ENCODE measurements at places on chromosomes 16 and 17.

DNA sequence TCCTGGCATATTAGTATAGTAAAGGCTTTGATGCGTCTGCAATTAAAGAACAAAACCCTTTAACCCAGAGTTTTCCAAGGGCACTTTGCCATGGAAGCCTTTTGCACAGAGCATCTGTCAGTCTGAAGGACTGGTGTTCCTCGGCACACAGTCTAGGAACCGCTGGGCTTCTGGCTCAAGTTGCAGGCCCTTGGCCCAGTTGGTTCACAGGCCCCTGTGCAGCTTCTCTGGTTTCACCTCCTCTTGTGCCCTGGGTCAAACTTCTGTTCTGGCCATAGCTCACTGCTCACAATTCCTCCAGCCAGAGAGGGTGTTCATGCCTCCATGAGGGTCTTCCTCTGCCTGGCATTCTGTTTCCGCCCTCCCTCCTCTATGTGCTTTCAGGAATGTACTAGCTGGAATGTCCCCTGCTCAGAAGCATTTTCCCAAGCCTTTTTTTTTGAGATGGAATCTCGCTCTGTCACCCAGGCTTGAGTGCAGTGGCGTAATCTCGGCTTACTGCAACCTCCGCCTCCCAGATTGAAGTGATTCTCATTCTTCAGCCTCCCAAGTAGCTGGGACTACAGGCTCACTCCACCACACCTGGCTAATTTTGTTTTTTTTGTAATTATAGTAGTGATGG, 34.5 kb upstream of the TEX2 start:
- DNase-seq, result no peak

DNA sequence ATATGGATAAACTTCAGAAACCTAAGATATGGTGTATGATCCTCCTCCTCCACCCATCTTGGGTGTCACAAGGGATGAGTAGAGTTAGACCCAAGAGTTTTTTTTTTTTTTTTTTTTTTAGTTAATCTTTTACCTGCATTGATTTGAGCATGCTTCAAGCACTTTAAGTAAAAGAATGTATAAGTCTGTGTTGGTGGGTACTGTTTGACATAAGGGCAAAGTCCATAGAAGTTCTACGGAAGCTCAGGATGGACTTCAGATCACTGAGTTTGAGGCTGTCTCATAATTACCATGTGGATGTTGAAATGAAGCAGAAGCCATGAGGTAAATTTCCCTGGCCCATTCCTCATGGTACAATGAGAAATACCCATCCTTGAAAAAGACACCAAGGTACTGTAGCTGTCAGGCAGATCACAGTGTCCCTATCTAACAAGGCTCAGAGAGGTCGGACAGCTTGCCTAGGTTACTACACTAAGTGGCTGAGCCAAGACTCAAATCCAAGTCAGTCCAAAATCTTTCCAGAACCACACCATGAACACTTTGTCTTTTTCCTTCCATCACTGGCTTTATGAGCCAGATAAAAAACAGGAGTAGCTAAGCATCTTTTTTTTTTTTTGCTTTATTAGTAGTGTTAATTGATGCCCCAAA, 962.8 kb downstream of the CDH11 start:
- no peak for DNase-seq

- DNase-seq, result no peak
Measured at GRCh38 chr17:39651923-39652586, 13.1 kb upstream of the TCAP start.

DNA sequence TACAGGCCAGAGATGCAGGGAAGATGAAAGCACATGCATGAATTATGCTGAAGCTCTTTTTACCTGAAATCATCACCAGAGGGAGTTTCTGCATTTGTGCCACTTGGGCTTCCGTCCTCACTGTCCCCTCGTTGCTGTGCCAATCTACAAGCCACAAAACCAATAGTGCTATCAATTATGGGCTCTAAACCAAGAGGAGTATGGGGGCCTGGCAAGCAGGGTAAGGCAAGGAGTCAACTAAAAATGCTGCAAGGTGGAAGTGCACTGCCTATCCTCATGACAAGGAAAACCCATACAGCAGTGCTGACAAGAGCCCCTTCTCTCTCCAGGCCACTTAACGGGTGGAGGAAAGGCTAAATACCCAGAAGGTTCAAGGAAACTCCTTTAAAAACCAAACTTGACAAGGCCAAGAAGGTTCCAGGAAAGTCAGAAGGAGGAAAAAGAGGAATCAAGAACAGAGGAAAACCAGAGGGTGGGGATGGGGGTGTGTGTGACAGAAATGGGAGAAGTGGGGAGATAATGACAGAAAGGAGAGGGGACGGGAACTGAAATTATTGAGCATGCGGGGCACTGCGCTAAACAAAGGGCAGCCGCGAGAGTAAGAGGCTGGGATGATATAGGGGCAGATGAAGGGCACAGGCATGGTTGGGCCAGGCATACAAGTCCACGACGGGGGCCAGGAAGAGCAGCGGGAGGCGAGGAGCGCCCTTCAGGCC, 674 bp downstream of the C17orf75 start:
- peak; percentile 53 for DNase-seq

- DNase-seq, result no peak
Measured at GRCh38 chr17:63338272-63338671, 107.8 kb downstream of the CYB561 start.

DNA sequence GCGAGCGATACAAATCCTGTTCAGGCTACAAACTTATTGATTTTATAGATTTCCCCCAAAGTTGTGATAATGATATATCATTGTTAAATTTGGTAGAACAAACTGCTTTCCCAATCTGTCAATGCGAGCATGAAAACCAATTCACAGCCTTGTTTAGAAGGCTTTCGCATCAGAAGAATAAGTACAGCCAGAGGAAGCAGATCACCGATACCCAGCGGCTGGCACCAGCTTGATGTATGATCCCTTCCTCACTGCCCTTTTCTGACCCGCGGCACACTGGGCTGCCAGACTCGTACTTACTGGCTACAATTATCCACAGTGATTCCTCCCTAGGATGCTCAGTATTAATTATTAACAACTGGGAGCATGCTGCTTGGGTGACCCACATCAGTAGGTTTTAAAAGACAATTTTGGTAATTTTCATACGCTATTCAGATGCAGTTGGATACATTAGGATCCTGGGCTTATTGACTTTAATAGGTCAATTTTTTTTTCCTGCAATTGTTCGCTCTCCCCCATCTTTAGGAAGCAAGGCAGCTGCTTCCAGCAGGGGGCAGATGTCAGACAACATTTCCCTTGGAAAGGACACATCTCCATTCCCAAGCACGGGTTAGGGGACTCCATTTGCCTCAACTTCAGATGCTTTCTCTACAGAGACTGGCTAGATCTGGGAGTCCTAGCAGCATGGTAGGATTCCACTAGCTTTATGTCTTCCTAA, 582.7 kb upstream of the PSMD7 start:
- DNase-seq, result peak; percentile 46

- DNase-seq, result no peak
Measured at GRCh38 chr16:71628810-71629209, 2.8 kb downstream of the MARVELD3 start.

DNA sequence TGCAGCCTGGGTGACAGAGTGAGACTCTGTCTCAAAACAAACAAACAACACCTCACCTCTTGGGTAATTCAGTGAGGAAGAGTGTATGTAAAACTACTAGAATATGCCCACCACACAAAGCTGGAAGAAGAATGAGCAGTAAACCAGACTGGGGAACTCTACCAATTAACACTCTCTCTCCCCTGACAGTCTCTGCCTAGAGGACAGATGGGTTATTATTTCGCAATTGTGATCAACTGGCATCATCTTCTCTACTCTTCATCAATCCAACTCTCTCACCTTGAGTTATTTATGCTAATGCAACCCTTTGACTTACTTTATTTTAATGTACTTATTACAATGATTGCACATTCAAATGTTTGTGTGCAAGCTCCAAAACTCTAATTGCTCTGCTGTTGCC, 205.6 kb downstream of the XYLT1 start:
- no peak for DNase-seq

DNA sequence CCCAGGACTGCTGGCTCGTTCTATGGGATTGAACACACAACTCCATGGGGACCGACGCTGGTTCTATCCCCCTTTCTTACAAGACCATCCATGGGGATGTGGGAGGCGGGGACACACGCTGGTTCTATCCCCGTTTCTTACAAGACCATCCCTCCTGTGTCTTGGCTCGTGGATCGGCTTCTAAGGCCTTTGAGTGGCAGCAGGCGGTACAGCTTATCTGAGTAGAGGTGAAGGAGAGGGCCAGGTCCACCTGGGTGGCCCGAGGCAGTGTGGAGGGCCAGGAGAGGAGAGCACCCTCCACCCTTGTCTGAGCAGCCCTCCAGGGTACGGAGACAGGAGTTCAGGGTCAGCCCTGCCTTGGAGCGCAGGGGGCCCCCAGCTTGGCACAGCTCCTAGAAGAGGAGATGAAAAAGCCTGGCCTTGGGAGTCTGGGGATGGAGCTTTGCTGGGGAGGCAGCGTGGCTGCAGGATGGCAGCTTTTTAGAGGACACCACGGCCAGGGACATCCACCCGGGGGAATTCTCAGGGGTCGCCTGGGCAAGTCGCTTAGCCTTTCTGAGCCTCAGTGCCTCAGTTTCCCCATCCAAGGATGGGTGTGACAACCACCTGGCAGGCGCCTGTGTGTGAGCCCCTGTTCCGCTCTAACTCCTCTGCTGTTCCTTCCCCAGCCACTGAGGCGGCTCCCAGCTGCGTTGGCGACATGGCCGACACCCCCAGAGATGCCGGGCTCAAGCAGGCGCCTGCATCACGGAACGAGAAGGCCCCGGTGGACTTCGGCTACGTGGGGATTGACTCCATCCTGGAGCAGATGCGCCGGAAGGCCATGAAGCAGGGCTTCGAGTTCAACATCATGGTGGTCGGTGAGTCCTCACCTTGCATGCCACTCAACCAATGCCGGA, 341.0 kb downstream of the SEC14L1 start:
- no peak for DNase-seq

GRCh38 chr17:78645421-78646295, 68.5 kb upstream of the DNAH17 start:
- DNase-seq, result peak; percentile 28

DNA sequence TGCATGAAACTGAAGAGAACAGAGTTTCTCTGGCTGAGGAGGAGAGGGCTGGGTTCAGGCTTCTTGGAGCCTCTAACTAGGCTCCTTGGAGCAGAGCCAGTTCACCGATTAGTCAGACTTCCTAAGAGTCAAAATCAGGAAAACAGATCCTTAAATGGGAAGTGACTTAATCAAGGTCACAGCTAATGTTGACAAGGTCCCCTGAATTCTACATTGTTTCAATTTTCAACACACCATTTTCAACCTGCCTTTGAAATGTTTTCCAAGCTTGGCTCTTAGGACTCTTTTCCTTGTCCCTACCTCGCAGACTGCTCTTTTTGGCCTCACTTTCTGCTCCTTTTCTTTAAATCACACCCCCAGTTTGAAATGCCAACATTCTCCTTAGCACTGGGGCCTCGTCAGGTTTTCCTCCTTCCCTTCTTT, 16.3 kb downstream of the MYL4 start:
- no peak for DNase-seq

GRCh38 chr17:27546624-27547300, 84.2 kb upstream of the LGALS9 start:
- DNase-seq, result no peak

DNA sequence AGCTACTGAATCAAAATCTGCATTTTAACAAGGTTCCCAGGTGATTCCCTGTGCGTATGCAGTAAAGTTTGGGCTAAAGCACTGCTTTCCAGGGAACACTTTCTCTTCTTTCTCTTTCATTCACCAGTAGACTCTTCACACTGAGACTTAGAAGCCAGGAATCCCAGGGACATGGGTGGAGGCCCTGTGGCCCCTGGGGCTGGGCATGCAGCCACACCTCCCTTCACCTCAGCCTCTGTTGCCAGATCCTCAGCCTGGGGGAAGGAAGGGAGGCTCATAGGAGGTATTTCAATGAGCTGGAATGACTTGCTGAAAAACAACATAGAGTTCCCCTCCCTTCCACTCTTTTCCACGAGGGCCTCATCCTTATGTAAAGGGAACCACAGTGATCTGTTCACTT, 1.2 kb downstream of the G6PC3 start:
- no peak for DNase-seq

GRCh38 chr16:27191352-27191924, 11.9 kb upstream of the KDM8 start:
- DNase-seq, result no peak

- DNase-seq, result no peak
Measured at GRCh38 chr16:1146409-1146808, 6.5 kb upstream of the CACNA1H start.

DNA sequence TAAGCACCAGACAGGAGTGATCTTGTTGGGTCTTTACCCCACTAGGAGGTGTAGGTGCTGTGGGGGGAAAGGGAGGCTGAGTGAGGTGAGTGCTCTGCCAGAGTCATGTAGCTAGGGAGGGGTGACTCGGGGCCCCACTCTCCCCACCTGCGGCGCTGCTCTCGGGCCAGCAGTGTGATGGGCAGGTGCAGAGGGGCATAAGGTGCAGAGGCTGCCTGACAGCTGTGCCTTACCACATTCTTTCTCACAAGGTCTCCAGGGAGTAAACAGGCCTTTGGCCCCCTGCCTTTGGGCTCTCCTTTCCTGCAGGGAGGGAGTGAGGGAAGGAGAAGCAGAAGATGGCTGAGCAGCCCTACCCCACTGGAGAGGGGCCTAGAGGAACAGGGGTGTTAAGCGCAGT, 4.5 kb upstream of the CNP start:
- no peak for DNase-seq

GRCh38 chr16:27364493-27365141, 37.4 kb upstream of the IL21R start:
- no peak for DNase-seq

DNA sequence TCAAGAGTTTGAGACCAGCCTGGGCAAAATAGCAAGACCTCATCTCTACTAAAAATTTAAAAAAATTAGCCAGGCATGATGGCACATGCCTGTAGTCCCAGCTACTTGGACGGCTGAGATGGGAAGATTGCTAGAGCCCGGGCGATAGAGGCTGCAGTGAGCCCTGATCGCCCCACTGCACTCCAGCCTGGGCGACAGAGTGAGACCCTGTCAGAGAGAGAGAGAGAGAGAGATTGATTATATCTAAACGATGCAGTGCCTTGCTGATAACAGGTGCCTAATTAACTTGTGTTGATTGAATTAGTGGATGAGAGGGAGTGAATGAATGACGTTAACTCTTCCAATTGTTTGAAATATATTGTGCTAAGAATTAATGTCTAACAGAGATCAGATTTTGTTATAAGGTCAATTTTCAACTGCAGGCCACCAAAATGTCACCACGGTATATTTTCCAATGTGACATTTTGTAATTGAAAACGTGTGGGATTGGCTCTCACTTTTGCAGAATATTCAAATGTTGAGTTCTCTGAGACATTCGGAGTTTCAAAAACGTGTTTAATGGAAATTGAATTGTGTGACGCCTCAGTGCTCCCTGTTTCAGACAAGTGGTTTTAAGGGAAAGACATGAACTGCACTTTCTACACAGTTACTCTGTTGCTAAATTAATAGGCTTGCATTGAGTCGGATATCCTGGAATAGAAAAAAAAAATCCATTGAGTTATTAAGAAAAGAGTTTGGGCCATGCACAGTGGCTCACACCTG, 53.6 kb downstream of the ABAT start:
- DNase-seq, result no peak
